NCI-H2081 (cell line): ENCODE measurements at places on chromosomes 2 and 18.

DNA sequence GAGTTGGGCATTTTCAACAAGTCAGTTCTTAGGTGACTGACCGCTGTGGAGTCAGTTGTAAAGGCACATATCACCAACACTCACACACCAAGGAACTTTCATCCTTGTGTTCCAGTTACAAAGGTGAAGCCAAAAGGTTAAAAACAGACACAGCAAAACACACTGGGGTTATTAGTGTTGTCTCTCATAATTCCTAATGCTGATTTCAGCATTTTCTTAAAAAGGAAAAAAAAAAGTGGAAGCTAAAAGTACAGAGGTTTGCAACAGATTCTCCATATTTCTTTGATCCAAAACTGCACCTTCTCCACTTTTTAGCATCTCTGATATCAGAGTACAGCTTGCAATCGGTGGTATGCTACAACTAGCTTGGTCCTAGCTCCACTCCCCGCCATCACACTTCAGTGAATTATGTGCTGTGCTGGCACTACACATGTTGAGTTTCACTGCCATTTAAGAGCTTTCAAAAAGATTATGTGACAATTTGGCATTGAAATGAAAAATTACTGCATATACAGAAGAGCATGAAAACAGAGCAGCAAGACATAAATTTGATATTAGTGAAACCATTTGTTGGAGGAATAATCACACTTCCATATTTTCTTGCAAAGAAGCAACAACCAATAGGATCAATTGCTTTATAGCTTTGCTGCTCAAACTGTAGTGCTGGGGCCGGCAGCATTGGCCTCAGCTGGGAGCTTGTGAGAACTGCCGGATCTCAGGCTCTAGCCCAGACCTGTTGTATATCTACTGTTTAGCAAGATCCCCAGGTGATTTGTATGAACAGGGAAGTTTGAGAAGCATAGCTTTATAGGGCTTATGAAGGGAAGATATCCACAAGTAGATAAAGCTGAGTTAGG, 62.3 kb upstream of the DAPL1 start:
- DNase-seq, result no peak

DNA sequence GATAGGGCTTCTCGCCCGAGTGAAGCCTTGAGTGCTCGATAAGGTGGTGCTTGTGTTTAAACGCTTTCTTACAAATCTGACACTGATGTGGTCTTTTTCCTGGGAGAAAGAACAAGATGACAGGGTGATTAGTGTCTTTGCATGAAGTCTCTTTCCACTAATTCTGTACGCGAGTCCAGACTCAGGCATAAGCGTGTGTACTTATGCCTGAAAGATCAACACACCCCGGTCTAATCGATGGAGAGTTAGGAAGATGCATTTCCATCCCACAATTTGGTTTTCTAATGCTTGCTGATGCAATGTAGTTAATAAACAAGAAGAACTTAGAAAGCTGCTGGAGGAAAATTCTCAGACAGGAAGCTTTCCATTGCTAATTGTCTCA, 130.0 kb downstream of the ZEB2 start:
- no peak for DNase-seq

DNA sequence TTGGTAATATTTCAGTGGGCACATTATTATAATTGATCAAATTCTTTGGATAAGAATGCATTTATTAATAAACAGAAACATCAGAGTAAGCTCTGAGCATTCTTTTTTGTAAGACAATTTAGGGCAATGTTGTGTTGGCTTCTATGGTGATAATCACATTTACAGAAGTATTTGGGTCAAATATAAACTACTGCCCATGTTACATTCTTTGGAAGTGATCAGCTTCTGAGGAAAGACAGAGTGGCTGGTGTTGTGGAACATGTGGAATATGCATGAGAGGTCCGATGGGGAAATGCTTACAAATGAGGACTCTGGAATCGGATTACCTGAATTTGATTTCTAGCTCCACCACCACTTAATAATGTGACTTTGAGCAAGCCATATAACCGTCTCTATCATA, 19.4 kb downstream of the SERPINB13 start:
- no peak for DNase-seq

- DNase-seq, result no peak
Measured at GRCh38 chr2:120415728-120416509, 70.0 kb downstream of the INHBB start.

DNA sequence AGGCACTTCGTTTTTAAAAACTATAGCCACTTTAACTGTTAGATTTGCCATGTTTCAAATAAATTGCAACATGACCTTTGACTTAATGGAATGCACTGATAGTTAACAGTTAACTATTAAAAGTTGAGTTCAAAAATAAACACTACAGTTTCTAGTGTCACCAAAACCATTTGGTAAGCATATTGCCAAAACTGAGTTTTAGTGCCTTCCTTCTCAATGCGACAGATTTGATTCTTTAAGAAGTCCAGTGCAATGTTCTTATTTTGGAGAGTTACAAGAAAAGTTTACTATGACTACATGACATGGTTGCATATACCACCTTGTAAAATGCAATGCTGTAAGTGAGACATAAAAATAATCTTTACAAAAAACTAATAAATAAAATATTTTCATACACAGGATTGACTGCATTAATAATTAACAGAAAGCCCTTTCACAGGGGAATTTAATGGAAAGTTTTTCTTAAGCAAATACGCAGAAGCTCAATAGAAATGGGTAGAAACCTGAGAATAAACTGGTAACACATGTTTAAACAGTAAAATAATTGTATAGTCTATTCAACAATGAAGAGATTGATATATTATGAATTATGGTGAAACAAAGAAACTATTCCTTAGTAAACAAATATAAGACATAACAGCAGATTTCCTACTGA, 53.8 kb downstream of the GRB14 start:
- no peak for DNase-seq

DNA sequence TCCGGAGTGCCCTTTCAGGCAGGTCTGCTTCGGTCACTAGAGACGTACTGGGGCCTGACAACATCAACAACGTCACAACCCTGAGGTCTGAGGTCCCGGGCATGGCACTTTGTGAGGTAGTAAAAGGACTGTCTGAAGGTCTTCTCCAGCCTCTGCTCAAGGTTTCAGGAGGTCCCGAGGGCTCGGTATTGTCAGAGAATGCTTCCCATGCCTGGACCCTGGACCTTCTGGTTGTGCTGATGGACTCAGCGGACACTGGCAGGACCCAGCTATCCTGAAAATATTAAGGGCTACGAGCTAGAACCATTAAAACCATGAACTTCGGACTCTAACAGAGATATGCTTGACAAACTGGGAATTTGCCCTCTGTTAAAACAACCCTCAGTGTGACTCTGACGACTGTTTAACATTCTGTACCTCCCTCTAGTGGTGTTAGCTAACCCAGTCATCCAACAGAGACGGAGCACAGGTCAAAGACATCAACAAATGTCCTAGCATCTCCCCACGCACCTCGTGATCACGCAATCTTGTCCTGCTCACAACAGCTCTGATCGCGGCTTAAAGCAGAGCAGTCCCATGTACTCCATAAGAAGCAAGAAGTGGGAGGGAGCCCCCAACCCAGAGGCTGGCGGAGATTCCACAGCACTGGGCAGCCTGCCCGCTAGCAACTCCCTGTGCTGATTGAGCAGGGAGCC, 96.5 kb downstream of the CCDC93 start:
- DNase-seq, result no peak
